PC-9 (cell line): ENCODE measurements at places on chromosomes 2 and 18. TPM values are rescaled to one million over a fixed set of nuclear protein-coding genes. Genes with fewer than 3 reads are reported as not detected.

- no peak for DNase-seq
- H3K27ac ChIP-seq = no peak overlapping the region
- no peak overlapping the region for H3K4me3 ChIP-seq
- H3K27me3 ChIP-seq = no peaks in the 10 kb centered on the region
Measured at GRCh38 chr18:71625556-71626090, 918.5 kb downstream of the CBLN2 start.

GRCh38 chr18:48986851-48987761, 36.3 kb upstream of the SMAD7 start:
- H3K36me3 ChIP-seq = no peaks in the 10 kb centered on the region
- H3K27ac ChIP-seq = no peak overlapping the region
- no peak for DNase-seq
- peaks cover 56% of the 10 kb centered on the region for H3K4me1 ChIP-seq
- H3K4me3 ChIP-seq = no peak overlapping the region

SCN9A gene
- total RNA-seq = 3.4 and 5.2 TPM in 2 replicates

DNA sequence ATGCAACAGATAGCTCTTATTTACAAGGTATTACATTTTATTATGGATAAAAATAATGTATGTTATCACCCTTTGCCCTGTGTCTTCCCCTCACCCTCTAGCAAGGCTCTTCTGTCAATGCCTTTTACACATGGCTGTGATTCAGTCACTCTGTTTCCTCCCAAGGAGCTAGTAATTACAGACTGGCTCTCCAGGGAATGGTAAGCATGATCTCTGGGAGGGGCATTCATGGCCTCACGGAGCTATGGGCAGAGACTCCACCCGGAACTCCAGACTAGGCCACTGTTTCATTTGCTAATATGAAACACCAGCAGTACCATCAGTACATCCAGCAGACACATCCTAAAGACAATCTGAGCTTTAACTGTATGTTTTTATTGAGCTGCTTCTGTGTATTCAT, 410.9 kb upstream of the CYRIA start:
- H3K27me3 ChIP-seq = no peaks in the 10 kb centered on the region
- no peak overlapping the region for H3K4me3 ChIP-seq

GRCh38 chr18:47893939-47894699, 36.3 kb downstream of the SMAD2 start:
- H3K36me3 ChIP-seq = peaks cover 14% of the 10 kb centered on the region; the same call in 1 of the 2 replicates
- H3K27ac ChIP-seq = peak overlapping the region; percentile 5; the same call in 1 of the 2 replicates
- H3K27me3 ChIP-seq = no peaks in the 10 kb centered on the region
- no peak overlapping the region for H3K4me3 ChIP-seq
- peaks cover 56% of the 10 kb centered on the region for H3K4me1 ChIP-seq

DNA sequence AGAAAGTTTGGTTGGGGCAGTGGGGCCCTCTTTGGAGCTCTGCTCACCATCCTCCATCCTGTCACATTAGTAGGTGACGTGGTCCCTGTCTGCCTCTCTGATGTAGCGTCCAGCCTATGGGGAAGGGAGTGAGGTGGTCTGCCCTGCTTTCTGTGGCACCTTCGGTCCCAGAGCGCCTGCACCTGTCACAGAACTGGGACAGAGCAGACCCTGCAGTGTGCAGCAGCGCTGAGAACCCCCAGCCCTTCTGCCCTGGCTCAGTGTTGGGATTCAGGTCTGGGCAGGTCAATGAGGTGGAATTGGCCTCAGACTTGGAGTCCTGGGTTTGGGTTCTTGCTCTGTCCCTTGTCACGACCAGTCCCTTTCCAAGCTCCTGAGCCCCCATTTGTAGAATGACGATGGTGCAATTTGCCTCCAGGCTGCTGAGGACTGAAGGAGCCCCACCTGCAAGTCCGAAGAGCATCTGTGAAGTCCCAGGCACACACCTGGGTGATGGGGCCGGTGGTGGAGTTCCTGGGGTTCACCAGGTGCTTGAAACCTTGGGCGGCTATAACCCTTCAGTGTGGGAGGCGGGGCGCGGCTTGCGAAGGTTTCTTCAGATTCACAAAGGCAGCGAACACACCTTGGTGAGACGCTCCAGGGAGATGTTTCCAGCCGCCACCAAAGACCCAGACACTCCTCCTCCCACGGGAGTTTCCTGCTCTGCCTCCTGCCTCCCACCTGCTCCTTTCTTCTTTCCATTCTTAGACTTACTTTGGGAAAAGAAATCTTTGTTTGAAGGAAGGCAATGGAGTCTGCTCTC, 265.4 kb upstream of the HDAC4 start:
- no peak overlapping the region for H3K4me3 ChIP-seq
- H3K27ac ChIP-seq = no peak overlapping the region
- peaks cover 95% of the 10 kb centered on the region for H3K27me3 ChIP-seq
- no peaks in the 10 kb centered on the region for H3K4me1 ChIP-seq
- H3K36me3 ChIP-seq = no peaks in the 10 kb centered on the region
- no peak for DNase-seq

ABCG8 gene
- total RNA-seq = not detected in 2 replicates

FAM136A gene
- total RNA-seq = 38.5 and 39.3 TPM in 2 replicates

DNA sequence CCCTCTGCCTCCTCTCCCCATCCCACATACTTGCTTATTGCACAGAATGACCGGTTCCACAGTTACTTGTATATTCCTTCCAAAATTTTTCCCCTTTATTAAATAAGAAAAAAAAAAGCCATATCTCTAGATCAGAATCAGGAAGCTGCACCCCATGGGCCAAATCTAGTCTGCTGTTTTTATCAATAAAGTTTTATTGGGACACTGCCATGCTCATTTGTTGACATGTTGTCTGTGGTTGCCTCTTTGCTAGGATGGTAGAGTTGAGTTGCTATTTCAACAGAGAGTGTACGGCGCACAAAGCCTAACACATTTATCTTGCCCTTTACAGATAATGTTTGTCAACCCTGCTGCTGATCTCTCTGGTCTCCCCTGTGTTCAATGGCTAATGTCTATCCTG, 15.8 kb upstream of the PIEZO2 start:
- H3K4me3 ChIP-seq = no peak overlapping the region
- no peaks in the 10 kb centered on the region for H3K4me1 ChIP-seq
- H3K36me3 ChIP-seq = no peaks in the 10 kb centered on the region
- H3K27ac ChIP-seq = no peak overlapping the region
- no peak for DNase-seq

DNA sequence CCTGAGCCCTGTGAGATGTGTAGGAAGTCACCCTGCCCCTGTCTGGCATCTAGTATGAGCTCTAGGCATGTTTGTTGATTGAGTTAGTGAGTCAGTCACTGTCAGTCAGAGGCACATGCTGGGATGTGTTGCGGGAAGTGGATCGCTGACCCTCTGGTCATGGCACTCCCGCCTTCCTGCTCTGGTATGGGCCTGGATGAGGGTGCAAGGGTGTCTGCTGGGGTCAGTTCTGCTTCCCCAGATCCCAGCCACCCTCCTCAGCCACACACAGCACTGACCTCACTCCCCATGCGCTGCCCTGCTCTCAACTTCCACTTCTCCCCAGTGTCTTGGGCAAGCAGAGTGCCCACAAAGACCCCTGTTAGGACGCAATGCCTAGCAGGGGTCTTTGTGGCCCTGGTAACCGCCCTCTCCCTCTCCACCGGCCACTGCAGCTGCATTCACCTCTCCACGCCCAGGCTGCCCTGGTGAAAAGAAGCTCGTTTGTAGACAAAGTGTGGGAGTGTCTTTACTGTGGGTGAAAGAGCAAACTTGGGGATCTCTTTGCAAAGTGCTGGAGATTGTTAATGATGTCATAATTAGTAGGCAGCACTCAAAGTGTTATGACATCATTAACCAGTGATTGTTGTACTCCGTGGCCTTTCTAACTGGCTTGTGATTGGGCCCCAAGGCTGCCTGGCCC, 252.1 kb downstream of the LDLRAD4 start:
- H3K4me1 ChIP-seq = no peaks in the 10 kb centered on the region
- no peaks in the 10 kb centered on the region for H3K36me3 ChIP-seq
- H3K4me3 ChIP-seq = no peak overlapping the region
- peaks cover 53% of the 10 kb centered on the region for H3K27me3 ChIP-seq
- no peak overlapping the region for H3K27ac ChIP-seq

GKN2 gene
- not detected in 2 replicates for total RNA-seq

DNA sequence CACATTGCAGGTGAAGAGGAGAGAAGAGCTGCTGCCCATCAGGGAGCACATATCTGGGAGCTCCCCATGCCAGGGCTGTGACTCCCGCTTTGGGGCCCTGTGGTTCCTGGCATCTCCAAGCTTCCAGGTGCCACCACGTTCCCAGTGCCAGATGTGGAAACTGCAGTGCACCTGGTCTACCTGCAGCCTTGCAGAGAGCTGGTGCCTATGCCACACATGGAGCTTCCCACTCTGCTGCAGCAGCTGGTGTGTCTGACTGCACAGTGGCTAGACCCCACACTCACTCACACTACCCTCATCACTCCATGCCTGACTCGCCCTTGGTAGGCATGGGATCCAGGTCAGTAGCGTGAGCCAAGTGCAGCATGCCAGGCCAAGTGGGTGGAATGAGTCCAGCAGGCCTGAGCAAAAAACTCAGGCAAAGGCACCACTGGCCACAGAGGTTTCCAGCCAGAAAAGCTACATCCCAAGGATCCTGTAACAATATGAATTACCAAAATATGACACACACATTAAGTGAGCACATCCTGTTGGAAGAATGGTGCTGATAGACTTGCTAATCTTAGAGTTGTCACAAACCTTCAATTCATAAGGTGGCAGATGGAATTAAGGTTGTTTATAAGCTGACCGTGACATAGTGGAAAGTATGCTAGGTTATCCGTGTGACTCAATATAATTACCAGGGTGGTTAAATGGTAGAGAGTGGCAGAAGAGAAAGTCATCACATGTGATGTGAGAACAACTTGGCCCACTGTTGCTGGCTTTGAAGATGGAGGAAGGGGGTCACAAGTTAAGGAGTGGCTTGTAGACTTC, 150.9 kb downstream of the EHBP1 start:
- H3K27ac ChIP-seq = no peak overlapping the region
- peaks cover 11% of the 10 kb centered on the region for H3K36me3 ChIP-seq
- no peak for DNase-seq
- no peaks in the 10 kb centered on the region for H3K4me1 ChIP-seq

DNA sequence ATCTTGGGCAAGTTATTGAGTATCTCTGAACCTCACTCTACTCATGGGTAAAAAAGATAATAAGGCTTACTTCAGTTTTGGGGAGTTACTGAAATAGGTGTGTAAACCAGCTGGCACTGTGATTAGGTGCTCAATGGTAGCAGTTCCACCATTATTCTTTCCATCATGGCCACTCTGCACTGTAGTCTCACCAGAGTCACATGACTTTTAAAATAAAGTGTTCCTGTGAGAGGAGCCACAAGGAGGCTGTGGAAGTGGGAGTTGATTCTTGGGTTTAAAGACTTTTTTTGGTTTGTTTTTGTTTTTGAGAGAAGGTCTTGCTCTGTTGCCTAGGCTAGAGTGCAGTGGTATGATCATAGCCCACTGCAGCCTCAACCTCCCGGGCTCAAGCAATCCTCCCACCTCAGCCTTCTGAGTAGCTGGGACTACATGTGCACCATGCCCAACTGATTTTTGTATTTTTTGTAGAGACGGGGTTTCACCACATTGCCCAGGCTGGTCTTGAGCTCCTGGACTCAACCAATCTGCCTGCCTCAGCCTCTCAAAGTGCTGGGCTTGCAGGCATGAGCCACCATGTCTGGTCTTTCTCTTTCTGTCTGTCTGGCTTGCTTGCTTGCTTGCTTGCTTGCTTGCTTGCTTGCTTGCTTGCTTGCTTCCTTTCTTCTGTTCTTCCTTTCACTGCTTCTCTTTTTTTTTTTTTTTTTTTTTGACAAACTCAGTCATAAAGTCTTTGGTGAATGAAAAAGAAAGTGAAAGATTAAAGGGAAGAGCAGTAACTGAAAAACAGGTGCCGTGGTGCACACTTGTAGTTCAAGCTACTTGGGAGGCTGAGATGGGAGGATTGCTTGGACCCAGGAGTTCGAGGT, 21.2 kb upstream of the ACVR1 start:
- DNase-seq = no peak
- no peaks in the 10 kb centered on the region for H3K27me3 ChIP-seq
- H3K36me3 ChIP-seq = no peaks in the 10 kb centered on the region
- H3K4me1 ChIP-seq = no peaks in the 10 kb centered on the region

DNA sequence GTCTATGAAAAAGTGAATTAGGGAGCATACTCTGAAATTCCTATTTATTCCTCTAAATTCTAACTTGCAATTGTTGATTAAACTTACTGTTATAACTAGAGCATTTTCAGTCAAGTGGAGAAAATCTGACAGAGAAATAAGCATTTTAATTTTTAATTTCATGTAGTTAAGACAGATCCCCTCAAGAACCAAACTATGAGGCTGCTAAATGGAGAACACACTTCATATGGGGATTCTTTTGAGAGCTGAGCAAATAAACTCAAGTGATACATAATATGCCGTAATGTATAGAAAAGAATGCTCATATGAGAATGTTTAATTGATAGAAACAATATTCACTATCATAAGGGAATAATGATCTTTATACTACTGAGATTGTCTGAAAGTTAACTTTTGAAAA, 340.8 kb downstream of the ERBB4 start:
- H3K27ac ChIP-seq = no peak overlapping the region
- H3K27me3 ChIP-seq = no peaks in the 10 kb centered on the region
- H3K4me3 ChIP-seq = no peak overlapping the region
- no peaks in the 10 kb centered on the region for H3K36me3 ChIP-seq

DNA sequence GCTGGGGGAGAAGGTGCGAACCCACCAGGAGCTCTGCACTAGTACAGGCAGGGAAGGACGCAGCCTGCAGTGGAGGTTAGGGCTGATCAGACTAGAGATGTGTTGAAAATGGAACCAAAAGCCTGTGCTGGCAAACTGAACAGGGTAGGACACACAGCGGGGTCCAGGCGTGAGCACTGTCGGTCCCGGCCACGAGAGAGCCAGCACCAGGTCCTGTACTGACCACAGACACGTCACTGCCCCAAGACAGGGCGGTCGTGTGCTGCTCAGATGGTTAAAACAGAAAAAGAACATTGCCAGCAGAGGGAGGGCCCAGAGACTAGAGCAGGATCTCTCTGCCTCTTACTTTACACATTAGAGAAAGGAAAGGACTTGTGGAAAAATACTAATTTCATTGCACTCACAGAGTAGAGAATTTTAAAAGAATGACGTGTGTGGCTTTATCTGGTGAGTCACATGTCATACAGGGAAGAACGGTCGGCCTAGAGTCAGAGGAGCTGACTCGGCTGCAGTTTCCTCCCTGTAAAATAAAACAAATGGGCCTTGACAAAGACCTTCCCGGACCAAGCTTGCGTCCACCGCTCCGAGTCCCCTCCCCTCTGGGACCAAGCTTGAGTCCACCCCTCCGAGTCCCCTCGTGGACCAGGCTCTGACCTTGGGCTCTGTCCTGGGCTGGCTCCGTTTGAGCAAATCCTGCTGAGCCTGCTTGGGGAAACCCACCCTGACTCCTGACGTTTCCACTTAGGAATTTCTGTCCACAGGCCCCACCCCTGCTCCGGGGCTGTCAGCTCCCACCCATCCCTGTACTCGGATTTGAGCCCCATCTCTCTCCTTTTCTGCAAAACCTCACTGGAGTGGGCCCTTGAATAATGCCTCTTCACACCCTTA, 16.7 kb upstream of the ADI1 start:
- no peaks in the 10 kb centered on the region for H3K36me3 ChIP-seq
- peak; percentile 93 for DNase-seq
- H3K4me3 ChIP-seq = peak overlapping the region; percentile 54
- H3K27ac ChIP-seq = peak overlapping the region; percentile 88

VWA3B gene
- not detected in 2 replicates for total RNA-seq

COLEC11 gene
- 2.4 and 4.6 TPM in 2 replicates for total RNA-seq
